Activated CD4-positive, alpha-beta T cell treated with anti-CD3 and anti-CD28 coated beads, Interleukin-2, Interleukin-4, amounts not matched to agents 100 ng/mL and 50 ng/mL, durations not matched to agents 16 hours and 8 hours (primary cell): ENCODE measurements at places on chromosomes 2 and 18.

GRCh38 chr2:222033541-222033940 is 265.3 kb downstream of the PAX3 start:
- DNase-seq = peak; percentile 6

DNA sequence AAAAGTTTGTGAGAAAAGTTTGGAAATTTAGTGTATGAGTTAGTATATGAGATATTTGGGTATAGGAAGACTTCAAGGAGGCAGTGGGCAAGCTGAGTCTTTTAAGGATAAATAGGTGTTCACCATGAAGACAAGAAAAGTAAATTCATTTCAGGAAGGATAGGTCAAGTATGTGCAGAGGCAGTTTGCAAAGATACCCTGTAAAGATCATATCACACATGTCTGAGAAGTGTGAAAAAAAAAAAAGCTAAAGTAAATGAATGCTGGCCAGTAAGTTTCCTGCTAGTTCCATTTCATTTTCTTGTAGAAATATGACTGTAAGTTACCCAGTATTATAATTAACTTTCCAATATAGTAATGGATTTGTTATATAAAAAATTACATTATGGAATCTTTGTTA is 131.0 kb downstream of the PHLPP1 start:
- peak; percentile 52 for DNase-seq

GRCh38 chr18:59456657-59457056 is 97.6 kb upstream of the LMAN1 start:
- no peak for DNase-seq

GRCh38 chr2:220753486-220753885 is 818.6 kb downstream of the EPHA4 start:
- no peak for DNase-seq

DNA sequence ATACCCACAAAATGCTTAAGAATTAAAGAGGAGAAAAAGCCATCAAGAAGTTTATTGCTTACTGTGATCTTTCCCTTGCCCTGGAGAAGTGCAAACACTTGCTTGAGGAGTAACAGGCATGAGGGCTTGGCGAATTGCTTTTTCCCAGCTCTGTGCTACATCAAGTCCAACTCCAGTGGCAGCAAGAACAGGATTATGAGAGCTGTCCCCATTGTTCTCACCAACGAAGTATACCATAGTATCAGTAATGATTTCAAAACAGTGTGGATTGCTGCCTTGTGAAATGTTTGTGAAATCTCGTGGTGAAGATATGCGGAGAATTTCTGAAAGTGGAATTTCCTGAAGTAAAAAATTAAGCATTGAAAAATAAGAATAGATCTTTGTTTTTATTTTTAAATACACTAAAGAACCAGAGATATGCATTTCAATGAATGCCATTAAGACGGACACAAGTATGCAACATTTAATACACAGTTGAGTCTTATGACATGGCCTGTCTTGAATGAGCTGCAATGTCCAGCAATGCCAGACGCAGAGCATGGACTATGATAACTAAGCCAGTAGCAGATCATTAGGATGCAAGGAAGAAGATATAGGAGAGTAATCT is 43.0 kb downstream of the NDUFAF7 start:
- no peak for DNase-seq

- no peak for DNase-seq
These were observed 74.7 kb upstream of the IGFBP5 start for GRCh38 chr2:216770050-216770449.

DNA sequence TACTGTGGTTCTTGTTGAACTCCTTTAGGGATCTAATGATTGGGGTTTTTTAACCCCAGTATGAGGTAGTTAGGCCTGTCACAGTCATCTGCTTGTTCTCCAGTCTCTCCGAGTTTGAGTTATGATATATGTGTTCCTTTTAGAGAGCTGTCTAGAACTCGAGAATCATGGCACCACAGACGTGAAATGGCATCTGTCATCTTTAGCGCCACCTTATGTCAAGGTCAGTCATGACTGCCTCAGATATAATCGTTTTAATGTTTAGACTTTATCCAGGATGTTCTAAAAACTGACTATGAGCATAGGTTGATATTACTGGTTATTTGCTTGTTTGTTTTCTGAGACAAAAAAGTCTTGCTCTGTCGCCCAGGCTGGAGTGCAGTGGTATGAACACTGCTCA is 112.2 kb downstream of the CEP192 start:
- peak; percentile 11 for DNase-seq

DNA sequence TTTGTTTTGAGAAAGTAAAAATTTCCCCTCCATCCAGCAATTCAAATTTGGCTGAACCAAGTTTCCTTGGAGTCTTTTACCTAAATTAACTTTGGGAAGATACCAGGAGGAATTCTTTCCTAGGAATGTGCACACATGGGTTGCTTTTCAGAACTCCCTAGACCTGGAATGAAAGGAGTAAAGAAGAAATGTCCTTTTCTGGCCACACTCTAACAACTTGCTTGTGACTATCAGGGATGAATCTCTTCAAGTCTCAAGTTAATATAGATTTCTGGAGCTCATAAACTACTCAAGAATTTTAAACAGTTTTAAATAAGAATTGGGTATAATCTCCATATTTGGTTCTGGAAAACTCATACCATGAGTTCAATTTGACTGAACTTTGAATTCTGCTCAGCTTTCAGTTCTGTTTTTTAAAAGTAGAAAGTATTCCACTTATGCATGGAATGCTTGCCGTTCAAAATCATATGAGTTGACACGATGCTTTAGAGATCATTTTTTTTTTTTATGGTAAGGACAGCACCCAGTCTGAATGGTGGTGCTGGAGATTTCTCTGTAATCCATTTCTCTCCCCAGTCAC is 7.7 kb downstream of the RASGRP3 start:
- DNase-seq = peak; percentile 40

- no peak for DNase-seq
These were observed 74.9 kb upstream of the DOCK10 start for GRCh38 chr2:225117051-225117716.

GRCh38 chr2:37711308-37711731 is 39.9 kb upstream of the CDC42EP3 start:
- DNase-seq = peak; percentile 35

GRCh38 chr2:239496700-239497099 is 95.9 kb upstream of the HDAC4 start:
- DNase-seq = peak; percentile 1

DNA sequence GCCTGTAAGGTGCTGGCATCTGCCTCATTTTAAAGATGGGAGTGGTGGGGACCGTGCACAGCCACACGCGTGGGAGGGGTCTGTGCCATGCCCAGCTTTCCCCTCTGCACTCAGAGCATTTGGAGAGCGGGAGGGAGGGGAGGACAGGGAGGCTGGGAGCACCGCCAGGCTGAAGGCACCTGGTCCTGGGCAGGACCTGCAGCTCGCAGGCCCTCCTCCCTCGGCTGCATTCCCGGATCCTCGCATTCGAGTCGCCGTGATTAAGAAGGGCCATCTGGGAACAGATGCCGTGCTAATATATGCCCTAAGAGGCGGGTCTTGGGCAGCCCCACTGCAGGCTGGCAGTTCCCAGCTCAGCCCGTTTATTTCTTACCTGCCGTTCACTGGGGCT is 84.0 kb downstream of the PTGR3 start:
- no peak for DNase-seq

GRCh38 chr18:22624176-22624575 is 206.5 kb upstream of the CTAGE1 start:
- no peak for DNase-seq

DNA sequence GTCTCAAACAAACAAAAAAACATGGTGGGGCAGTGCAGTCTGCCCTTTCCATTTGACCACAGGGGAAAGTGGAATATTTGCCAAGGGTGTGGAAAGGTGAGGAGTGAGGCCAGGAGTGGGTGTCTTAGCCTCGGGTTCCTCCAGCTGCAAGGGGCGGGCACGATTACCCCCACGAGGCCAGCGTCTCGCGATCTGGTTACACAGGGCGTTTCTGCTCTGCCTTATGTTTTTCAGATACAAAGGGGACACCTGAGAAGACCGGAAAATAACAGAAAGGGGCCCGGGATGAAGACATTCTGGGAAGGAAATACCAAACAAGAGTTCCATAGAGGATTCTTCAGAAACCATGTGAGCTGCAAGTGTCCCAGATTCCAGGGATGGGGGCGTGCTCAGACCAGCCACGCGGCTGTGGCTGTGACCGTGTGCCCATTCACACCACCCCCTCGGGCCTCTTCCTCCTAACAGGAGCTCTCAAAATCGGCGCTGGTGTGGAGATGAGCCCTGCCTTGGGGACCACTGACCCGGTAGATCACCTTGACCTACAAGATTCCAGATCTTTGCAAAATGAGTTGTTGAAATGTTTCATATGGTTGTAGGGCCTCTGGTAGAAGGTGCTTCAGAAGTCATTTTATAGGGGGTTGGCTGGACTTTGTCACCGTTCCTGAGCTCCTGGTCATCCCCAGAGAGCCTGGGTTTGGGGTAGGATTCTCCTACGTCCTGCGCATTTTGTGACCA is 34.2 kb downstream of the FAM178B start:
- no peak for DNase-seq

GRCh38 chr2:153601812-153602211 is 123.2 kb upstream of the RPRM start:
- no peak for DNase-seq

DNA sequence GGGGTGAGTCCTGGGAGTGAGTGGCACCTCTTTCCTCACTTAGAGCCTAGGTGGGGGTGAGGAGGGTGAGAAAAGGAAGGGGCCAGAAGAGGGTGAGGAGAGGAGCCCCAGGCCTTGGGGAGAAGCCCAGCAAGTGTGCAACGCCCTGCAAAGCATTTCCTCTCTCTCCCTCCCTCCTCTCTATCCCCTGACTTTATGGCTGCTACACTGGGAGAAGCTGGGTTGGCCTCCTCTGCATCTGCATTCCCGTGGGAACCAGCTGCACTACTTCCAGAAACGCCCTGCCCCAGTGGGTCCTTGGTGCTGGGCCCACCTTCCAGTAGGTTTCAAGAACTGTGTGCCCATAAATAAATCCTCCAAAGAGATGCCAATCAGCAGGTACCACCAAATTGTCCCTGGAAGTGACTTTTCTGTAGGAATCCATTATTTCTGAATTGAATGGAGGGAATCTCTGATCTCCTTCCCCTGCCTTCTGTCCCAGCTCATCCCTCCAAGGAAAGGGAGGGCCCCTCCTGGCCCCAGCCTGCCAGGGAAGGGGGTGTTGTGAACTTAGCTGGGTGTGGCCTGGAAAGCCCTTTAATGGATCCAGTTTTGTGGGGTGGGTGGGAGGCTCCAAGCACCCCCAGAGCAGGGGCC is 95.7 kb upstream of the BOD1L2 start:
- no peak for DNase-seq

- DNase-seq = no peak
These were observed 232.5 kb downstream of the PTGR3 start for GRCh38 chr18:74976331-74976909.

DNA sequence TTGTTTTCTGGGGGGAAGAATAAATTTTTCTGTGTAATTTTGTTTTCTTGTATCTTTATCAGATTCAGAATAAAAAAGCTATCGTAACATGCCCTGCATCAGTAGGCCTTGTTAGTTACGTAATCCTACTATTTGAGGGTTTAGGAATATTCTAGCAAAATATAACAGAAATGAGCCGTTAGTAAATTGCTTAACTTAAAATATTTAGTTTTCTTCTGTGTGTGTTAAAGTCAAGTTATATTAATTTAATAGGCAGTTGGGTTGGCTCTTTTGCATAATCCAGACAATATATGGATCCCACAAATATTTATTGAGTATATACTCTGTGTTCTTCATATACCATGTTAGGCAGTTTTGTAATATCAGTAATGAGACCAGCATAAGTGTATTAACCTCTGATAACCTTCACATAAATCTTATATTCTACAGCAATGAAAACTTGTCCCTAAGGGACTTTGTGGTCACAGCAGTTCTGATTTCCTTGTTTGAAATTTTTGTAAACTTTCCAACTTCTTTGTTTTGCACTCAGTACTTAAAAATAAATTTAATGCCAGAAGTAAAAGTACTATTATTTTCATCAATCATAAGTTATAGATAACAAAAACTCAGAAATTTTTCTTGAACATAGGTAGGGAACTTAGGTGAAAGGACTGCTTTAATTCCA is 151.9 kb downstream of the FMNL2 start:
- DNase-seq = no peak

- no peak for DNase-seq
These were observed 66.2 kb downstream of the MAIP1 start for GRCh38 chr2:200021449-200022114.

- DNase-seq = no peak
These were observed 20.3 kb downstream of the RAB3GAP1 start for GRCh38 chr2:135072125-135072997.

DNA sequence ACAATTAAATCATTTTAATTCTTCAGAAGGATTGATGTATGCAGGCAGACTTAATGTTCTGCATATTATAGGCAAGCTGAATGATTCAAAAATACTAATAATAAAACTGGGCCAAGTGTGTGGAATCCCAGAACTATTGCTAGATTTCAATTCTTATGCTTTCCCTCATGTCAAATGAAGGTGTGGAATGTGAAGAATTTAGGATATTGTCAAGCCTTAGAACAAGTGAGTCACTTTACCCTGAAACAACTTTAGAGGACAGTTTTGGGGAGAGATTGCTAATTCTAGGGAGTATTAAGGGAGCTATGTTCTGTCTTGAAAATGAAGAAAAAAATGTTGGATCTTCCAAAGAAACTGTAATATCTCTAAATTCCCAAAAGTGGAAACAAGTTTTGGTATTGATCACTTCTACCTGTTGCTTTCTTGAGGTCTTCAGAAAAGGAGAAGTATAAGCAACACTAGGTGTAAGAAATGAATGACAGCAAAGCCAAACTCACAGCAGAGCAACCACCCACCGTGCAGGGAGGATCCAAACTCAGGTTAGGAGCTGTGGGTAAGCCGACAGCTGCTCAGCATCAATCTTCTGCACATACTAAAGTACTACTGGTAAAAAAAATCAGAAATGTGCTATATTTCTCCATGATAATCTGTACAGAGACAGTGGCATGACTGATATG is 818.1 kb downstream of the SLC4A3 start:
- no peak for DNase-seq

DNA sequence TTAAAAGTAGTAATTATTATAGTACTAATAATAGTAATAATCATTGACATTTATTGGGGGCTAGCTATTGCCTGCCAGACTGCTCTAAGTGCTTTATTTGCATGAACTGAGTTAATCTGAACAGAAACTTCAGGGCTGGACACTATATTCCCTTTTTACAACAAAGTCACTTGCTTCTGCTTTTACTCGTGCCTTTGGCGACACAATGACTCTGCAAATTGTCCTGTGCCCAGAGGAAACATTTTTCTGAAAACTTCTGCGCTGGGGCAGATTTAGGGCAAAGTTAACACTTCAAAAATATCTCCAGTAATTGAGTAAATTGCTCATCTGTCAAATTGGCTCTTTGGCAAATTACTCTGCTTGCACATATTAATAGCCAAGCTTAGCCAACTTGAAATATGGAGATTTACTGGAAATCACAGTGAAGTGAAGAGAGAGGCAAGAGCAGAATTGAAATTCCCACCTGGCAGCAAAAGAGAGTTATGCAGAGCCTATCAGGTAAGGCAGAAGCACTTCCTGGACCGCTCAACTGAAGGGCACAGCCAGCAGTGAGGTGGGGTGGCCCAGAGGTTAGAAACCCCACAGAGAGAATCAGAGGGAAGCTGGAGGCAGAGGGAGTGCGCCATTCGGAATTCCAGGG is 36.3 kb downstream of the BMP10 start:
- no peak for DNase-seq
